ENCODE measurements at places on chromosomes 12 and 14. TPM values are rescaled to one million over a fixed set of nuclear protein-coding genes. Genes with fewer than 3 reads are reported as not detected.
A peak's percentile ranks its signal among the peaks of the same experiment; 100 is the strongest.

DNA sequence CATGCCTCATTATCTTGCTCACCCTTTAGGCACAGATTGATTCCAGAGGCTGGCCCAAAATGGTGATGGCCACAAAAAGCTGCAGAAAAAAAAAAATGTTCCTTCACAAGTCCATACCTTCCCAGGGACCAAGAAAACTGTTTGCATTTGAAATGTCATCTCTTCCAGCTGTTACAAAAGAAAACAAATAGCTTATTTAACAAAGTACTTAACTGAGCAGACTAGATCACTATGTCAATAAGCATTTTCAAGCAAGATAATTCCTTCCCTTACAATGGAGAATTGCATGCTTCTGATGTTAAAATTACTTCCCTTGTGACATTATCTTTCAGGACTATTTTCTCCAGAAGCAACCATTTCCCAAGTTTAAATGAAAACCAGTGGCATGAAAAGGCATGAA is 377.9 kb upstream of the KITLG start:
- DNase-seq, result no peak

GRCh38 chr12:69897744-69898143 is 72.7 kb downstream of the MYRFL start:
- no peak for DNase-seq

GRCh38 chr12:26696048-26696612 is 136.9 kb downstream of the ITPR2 start:
- no peak for DNase-seq

DNA sequence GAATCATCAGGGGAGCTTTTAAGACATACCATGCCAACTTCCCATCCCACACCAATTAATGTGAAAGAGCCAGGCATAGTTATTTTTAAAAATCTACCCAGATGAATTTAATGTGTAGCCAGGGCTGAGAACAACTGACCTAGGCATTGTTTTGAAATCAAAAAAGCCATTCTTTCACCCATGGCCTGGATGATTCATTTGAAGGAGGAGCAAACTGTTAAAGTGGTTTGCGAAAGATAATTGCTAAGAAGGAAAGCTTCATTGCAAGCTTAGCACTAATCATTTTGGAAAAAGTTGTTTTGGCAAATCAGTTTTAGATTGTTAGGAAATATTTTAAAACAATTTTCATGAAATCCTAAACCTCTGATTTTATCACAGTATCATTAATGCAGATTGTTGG is 2.1 kb upstream of the GTSF1 start:
- DNase-seq, result no peak

DNA sequence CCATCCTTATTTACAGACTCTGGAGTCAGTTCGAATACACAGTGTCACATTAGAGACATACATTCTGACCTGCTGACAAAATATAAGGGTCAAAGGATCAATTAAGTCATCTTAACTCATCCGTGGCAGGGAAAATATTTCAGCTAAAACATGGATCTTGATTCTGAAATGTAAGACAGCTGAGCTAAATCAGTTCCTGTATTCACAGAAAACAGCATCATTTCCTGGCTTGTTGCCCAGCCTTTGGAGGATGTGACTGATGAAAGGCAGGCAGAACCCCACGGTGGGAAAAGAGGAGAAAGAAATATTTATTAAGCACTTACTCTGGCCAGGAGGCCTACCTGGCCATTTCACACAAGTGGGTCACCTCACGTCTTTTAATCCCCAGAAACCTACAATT is 101.9 kb downstream of the GAS2L3 start:
- DNase-seq, result no peak

The A2M gene
- total RNA-seq, result 3.4 TPM

The CLEC9A gene
- total RNA-seq, result not detected

DNA sequence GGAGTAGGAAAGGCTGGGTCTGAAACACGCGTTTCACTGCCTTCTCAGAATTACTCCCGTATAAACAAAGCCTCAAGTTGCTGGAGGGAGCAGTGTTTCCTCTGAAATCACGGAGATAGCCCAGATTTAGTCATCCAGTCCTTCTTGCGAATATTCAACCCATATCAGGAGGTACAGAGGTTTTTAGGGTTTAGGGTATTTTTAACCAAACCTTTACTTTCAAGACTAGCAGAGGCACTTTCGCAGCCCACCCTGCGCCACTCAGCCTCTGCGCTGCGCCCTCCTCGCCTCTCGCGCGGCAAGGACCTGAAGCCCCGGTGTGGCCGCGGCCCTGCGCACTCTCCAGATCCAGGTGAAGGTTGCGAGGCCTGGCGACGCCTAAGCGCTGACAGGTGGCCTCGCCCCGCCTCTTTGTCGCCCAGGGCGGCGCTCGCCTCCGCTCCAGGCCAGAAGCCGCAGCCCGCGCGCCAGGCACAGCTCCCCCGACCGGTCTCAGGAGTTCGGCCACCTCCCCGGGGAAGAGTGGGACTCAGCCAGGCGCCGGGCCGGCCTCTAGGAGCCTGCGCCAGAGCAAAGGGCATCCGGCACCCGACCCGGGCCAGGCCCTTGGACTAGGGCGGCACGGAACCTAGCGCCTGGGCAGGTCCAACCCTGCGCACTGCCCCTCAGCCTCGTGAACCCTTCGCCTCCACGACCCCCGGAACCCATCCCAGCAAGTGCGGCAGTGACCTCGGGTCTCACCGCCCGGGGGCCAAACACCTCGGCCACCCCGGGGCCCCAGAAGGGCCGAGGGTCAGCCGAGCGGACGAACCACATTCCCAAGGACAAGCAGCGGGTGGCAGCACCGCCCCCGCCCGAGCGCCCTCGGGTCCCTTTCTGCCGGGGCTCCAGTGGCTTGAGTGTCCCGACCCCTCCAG is 1.8 kb upstream of the SAMD4A start:
- peak; percentile 83 for DNase-seq

DNA sequence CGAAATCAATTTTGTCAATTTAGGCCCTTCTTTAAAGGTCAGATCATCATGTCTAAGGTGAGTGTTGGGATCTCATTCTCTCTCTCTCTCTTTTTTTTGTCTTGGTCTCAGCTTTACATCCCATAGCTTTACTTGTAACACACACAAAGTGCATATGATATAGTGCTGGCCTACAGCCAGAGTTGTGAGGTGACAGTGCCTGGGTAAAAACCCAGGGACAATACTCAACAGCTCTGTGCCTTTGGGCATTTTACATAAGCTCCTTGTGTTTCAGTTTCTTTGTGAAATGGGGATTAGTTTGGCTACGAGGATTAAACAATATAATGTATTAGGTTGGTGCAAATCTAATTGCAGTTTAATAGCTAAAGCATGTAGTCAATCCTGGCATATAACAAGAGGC is 40.2 kb downstream of the GRIP1 start:
- no peak for DNase-seq

The SLC38A4 gene
- total RNA-seq, result 12.6 TPM

DNA sequence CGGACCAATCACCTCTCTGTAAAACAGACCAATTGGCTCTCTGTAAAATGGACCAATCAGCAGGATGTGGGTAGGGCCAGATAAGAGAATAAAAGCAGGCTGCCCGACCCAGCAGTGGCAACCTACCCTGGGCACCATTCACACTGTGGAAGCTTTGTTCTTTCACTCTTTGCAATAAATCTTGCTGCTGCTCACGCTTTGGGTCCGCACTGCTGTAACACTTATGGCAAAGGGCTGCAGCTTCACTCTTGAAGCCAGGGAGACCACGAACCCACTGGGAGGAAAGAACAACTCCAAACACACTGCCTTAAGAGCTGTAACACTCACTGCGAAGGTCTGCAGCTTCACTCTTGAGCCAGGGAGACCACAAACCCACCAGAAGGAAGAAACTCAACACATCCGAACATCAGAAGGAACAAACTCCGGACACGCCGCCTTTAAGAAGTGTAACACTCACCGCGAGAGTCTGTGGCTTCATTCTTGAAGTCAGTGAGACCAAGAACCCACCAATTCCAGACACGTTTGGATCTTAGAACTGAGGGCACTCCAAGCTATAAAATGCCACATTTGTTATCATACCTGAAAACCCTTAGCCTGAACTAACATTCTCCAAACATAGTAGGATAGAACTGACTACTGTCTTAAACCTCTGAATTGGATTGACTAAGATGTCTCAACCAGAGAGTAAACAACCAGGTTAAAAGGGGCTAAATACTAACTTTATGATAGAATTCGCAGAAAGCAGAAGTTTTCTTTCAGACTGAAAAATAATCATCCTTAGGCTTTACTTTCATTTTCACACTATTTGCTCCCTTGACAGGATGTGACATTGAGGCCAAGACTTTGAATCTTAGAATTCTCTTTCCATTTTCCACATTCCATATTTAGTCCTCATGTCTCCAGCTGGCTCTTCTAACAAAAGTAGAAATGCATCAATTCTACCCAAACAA is 33.6 kb downstream of the CDKL1 start:
- DNase-seq, result no peak

The LYZ gene
- 1.1 TPM for total RNA-seq

DNA sequence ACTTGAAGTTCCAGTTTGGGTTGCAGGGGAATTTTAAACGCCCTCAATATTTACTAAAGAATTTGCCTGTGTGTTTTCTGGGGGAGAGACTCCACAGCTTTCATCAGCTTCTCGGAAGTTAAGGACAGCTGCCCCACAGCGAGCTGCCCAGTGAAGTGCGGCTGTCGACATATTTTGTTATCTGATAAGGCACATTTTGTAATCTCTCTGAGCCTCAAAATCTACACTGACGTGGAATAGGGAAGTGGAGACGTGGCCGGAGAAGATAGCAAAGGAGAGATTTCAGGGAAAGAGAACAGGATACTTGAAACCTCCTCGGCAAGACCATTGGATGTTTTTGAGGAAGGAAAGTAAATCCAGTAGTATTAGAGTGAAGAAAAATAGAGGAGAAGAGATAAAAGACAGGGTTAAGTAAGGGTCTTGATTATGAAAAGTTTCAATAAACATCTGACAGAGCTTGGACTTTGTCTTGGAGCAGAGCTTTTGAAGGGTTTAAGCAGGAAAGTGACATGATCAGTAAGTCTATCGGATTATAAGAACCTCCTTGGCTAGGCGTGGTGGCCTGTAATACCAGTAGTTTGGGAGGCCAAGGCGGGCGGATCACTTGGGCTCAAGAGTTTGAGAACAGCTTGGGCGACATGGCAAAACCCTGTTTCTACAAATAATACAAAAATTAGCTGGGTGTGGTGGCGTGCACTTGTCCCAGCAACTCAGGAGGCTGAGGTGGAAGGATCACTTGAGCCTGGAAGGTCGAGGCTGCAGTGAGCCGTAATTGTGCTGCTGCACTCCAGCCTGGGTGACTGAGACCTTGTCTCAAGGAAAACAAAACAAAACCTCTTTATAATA is 1.1 kb downstream of the POLR3B start:
- DNase-seq, result no peak

DNA sequence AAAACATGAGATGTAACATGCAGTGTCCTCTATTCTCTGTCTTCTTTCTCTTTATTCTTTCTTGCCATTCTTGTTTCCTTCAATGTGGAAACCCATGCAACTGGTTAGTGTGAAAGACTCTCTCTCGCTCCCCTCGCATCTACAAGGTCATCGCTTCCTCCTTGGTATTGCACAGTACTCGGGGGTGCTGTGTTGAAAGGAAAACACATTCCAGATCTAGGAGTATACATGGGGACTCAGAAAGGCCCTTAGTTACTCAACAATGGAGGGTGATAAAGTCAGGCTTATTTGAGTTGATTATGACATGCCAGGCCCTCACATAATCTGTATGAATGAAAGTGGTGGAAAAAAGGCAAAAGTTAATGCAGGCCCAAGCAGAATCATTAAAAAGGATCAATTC is 75.5 kb upstream of the OVCH1 start:
- DNase-seq, result no peak
